ENCODE measurements at places on chromosomes 11 and 22.

DNA sequence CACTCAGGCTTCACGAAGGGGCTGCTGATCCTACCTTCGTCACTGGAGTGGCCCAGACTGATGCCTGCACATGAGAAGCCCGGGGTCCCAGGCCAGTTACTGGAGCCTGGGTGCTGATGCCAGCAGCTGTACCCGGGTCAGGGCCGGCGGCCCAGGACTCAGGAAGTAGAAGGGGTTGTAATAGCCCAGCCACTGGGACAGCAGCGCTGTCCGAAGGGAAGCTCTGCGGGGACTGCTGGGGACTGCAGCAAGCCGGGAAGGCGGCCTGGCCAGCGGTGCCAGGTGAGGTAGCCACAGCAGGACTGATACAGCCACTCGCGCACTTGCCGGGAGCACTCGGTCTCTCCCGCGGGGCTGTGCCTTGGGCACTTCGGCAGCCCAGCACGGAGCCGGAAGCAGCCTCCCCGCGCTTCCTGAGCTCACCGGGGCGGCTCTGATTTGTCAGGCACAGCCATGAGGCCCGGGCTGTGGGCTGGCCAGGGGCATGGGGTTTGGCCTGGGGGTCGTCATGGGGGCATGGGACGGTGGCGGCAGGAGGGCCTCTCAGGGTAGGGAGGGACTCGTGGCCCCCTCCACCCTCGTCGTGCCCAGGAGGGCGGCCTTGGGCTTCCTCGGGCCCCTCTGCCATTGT, 13.9 kb upstream of the OR8K1 start:
- DNase-seq, result no peak

GRCh38 chr11:108825381-108825780, 160.5 kb downstream of the DDX10 start:
- no peak for DNase-seq

DNA sequence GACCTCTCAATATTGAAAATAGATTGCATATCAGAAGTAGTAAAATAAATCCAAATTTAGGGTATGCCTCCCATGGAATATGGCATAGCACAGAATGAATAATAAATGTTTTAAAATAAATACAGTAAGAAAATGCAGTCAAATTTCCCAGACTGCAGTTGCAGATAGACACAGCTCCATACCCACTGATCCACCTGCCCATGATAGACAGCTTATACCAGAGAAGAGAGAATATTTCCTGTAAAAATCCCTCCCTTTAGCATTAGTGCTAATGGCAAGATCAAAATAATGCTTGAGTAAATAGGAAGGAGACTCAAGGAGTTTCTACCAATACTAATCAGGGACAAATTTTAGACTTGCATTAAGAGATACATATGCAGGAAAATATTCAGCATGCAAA, 45.0 kb upstream of the CALCB start:
- DNase-seq, result no peak

- peak; percentile 57 for DNase-seq
Observed at GRCh38 chr22:18091916-18092526, 14.2 kb downstream of the PEX26 start.

DNA sequence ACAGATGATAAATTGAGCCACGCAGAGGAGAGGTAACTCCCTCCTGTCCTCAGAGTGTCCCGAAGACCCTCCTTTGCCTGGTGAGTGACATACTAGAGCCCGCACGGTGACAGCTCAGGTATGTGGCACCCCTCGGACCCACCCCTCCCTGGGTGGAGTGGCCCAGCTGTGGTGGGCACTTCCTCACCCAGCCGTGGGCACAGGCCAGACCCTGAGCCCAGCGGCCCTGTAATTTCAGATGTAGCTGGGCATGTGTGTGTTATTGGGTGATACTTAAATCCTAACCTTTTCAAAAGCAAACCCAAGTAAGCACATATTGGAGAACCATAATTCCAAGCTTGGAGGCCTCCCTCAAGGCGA, 93.2 kb downstream of the WNT7B start:
- no peak for DNase-seq

- DNase-seq, result no peak
Observed at GRCh38 chr11:128022761-128023160, 564.6 kb downstream of the ETS1 start.

- DNase-seq, result no peak
Observed at GRCh38 chr11:24515632-24516031, 18.8 kb downstream of the LUZP2 start.

DNA sequence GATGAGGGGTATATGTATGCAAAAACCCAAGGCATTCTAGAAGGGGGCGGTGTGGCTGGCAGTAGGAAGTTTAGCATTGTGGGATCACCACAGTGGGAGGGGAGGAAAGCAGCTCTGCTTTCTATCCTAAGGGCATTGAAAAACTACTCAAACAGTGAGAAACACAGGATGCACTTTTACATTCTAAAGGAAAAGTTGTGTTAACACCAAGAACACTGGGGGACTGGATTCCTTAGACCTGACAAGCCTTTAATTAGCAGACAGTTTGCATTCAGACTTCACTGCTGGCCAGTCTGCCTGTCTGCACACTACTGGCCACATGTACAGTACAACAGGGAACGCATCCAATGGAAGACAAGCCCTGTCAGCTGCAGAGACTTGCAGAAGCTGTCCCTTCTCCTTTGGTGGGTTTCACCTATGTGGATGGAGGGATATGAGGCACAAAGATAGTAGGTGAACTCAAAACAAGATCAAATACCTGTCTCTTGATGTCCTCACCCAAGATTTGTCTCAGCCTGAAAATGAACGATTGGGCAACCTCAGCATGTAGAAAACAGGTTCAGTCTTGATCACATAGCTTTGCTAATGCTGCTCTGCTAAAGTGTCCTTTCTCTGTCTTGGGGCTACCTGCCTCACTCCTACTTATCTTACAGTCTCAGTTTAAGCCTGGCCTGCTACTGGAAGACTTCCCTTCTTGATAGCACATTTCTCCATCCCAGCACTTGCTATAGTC, 64.8 kb downstream of the TENM4 start:
- no peak for DNase-seq

DNA sequence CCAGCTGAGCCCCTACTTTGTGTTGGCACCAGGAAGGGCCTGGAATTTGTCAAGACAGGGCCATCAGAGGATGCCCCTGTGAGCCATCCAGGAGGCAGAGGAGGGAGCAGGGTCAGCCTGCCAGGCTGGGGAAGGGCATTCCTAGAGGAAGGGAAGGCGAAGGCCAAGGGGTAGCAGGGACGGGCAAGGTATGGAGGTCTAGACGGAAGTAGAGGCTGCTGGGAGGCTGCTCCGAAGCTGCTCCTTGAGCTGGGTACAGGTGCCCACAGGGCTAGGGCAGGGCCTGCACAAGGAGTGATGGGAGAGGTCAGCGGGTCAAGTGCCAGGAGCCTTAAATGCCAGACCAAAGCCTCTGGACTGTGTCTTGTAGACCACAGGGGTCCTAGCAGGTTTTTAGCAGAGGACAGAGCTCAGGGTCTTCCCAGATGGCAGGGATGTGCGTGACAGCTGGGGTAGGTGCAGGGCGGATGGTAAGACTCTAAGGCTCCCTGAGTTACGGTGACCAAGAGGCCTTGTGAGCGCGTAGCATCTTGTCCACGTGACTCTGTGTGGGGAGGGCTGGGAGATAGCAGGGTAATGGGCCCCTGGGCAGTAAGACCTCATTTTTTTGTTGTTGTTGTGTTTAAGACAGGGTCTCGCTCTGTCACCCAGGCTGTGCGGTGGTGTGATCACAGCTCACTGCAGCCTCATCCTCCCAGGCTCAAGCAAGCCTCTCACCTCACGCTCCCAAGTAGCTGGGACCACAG, 31.7 kb upstream of the CSNK1E start:
- no peak for DNase-seq

- peak; percentile 26 for DNase-seq
Observed at GRCh38 chr11:95299078-95299679, 68.2 kb upstream of the SESN3 start.

DNA sequence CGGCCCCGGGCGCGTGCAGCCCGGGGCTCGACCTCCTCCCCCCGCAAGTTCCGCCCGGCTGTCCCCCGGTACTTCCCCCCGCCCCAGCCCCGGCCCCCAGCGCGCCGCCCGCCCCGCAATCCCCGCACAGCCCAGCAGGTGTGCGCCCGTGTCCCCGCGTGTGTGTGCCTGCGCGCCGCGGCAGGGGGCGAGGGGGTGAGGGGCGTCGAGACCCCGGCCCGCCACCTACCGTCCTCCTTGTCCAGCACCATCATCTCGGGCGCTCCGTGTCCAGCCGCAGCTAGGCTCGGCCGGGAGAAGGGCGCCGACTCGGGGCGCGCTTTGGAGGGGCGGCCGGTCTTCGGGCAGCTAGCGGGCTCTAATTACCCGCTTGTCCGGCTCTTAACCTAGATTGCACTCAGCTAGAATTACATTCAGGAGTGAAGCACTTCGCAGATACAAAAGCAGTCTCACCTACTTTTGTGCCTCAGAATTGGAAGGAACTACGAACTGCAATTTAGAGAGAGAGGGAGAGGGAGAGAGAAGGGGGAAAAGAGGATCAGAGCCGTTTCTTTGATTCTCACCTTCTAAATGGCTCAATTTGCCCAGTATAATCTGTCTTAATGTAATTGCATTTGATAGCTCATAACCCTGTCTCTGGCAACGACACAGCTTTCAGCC, 439 bp downstream of the LMO1 start:
- DNase-seq, result no peak

GRCh38 chr22:35915477-35916013, 113.1 kb downstream of the RBFOX2 start:
- DNase-seq, result no peak

DNA sequence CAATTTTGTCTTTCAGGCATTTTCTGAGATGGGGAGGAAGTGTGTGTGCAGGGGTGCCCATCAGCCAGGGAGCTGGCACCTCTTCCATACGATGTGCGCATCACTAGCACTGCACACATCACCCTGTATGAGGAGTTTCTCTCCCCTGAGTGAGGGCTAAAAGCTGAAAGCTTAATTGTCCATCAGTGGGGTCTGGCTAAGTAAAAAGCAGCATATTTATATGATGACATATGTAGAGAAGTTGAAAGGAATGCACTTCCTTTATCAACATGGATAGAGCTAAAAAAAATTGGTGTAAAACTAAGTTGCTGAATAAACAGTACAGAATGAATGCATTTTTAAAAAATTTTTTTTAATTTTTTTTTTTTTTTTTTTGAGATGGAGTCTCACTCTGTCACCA, 4.0 kb downstream of the VSTM5 start:
- no peak for DNase-seq

DNA sequence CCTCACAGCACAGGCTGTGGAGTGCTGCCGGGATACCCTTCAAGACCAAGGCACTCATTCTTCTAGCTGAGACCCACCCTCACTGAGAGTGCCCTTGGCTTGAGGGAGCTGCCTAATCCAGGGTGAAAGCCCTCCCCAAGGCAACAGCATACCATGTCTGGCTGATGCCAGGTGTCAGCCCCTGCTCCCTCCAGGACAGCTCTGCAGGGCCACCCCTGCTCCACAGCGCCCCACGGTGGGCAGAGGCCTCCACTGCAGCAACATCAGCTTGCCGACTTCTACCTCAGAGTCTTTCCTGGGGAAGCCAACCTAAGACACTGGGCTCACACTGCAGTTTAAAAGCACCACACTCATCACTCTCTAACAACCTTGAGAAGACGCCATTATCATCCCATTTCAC, 29.0 kb downstream of the TTLL1 start:
- DNase-seq, result peak; percentile 22

GRCh38 chr11:115249061-115249578, 255.1 kb downstream of the CADM1 start:
- no peak for DNase-seq

DNA sequence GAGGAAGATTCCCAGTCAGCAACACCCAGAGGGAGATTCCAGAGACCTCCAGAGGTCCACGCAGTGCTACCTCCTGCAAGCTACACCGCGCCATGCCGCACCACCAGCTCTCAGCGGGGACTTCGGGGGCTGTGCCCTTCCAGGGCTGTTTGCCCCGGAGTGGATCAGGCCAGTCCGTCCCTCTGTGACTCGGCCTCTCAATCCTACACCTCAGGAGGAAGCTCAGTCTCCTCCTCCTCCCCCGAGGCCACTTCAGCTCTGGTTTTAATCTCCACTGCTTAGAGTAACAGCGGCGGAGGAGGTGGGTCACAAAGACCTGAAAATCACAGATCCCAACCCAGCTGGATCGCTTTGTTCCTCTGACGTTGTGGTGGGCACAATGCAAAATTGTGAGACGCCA, 68.6 kb downstream of the PHF21B start:
- no peak for DNase-seq

- no peak for DNase-seq
Observed at GRCh38 chr22:31235081-31235480, 23.0 kb downstream of the LIMK2 start.

DNA sequence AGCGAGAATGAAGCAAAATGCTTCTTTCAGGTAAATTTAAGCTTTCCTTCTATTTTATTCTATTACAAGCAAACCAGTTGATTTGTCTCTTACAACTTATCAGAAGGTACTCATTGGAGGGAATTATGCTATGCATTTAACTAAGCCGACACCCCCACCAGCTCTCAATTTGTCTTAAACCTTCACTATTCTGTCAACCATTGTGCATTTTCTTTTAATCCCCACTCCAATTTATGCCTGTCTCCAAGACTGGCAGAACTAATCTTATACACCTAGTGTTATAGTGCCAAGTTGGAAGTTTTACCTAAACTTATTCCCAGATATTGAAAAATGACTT, 12.5 kb downstream of the TAF1D start:
- no peak for DNase-seq

- no peak for DNase-seq
Observed at GRCh38 chr22:33166206-33166605, 108.0 kb upstream of the SYN3 start.

GRCh38 chr22:29167032-29167911, 38.4 kb upstream of the EMID1 start:
- no peak for DNase-seq

DNA sequence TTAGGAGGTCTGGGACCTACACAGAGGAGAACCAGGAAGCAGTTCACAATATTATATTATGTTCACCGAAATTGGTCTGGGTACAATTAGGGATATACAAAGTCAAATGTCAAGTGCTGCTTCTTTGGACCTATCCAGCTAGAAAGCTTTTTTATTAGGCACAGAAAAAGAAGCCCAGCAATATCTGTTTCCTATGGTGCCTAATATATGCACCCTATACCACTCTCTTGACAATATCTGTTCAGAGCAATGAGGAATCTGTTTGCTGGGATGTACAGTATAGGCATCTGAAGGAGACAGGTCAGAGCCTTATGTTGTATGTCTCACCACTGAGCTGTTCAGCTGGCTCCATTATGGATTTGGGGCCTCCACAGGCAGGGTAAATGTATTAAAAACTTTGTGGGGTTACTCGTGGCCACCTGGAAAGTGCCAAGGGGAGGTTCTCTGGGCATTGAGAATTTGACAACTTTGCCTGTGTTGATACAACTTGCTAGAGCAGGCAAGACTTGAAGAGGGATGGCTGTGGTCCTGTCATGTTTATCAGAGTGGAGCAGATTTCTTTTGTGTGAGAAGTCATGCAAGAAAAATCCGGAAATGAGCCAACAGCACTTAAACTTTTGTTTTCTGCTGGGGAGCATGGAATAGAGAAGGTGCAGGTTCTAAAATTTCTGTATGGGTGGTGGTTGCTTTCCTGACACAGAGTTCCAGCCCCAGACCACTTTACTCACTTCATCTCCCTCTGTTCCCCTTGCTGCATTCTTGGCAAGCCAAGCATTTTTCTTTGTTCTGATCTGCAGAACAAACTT, 10.1 kb downstream of the STIM1 start:
- peak; percentile 49 for DNase-seq

- no peak for DNase-seq
Observed at GRCh38 chr11:44366741-44367140, 56.8 kb upstream of the ALX4 start.

- no peak for DNase-seq
Observed at GRCh38 chr11:126390272-126390867, 34.9 kb downstream of the ST3GAL4 start.

- peak; percentile 35 for DNase-seq
Observed at GRCh38 chr22:46003271-46004091, 26.5 kb upstream of the WNT7B start.
